ENCODE measurements at places on chromosomes 2 and 18.

- no peak for DNase-seq
Observed at GRCh38 chr2:42459296-42459695, 34.5 kb downstream of the KCNG3 start.

DNA sequence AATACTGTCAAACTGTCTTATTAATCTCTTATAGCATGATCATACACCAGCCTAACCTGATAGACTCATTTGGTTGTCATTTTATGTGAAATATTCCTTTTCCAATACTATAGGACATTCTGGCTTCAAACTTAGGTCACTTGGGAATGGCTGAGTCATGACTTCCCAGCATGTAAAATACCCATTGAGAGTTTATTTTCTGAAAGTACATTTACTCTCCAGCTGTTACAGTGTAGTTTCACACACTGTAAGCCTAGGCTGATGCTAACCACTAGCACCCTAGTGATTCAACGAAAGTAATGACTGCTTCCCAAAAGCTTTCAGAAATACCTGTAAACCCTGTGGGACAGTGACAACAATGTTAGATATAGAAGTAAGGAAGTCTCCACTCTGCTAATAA lies 93.8 kb downstream of the FIGN start:
- peak; percentile 41 for DNase-seq

DNA sequence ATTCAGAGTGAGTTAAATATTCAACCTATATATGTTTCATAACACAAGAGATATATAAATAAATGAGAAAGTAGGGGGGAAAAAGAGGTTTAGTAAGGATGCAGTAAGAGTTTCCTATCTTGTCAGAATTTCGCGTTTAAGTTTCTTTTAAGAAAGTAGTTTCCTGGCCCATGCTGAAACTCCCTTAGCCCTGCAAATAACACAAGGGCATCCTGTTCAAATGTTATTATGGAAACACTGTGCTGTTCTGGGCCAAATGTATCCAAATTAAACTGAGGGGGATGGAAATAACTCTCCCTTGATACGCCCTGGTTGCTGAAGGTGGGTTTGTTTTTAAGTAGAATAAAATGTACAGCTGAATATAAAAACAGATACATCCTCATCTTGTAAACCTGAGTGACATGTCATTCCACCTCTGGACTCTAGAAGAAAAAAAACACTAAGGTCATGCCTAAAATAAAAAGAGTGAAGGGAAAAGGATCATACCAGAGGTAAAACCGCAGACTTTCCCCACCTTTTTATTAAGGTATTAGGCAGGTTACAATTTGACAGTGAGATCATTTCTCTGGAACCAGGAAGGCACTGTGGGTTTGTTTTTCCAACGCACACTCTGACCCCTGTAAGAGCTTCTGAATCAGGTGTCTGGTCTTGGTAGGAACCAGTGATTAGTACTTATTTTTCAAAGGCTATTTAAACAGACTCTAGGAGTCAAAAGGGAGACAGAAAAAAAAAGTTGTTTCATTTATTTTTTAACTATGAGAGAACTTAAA lies 16.7 kb downstream of the BCL2 start:
- no peak for DNase-seq

DNA sequence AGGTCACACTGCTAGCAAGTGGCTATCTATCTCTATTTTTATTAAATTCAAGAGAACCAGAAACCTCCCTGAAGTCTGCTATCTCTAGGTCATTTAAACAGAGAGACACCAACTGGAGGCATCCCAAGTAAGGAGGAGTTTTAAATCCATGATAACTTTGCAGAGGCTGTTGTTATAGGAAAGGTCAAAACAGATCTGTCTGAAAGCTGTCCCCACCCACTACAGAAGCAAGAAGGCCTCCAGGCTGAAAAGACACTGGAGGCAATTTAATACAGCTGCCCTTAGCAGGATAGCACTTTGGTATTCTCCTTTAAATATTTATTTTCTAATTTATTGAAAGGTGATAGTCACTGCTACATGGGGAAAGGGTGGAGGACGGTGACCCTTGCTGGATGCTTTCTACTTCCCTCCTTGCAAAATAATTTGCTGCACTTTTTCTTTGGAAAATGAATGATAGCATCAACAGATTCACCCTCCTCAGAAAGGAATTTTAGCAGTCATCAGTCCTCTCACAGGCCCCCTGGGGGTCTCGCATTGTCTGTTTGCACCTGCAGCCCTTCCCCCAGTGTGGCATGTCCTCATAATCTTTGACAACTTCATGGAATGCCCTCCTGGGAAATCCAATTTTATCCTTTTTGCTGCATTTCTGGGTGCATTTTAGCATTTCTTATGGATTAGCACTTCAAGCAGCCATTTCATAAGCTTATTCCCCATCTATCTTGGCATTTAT lies 429.5 kb upstream of the TNP1 start:
- DNase-seq = peak; percentile 61
